Left renal pelvis (tissue), 4 donors: ENCODE measurements at places on chromosomes 13 and 19.

GRCh38 chr13:52070929-52071523, 46.5 kb downstream of the UTP14C start:
- no peak for DNase-seq

DNA sequence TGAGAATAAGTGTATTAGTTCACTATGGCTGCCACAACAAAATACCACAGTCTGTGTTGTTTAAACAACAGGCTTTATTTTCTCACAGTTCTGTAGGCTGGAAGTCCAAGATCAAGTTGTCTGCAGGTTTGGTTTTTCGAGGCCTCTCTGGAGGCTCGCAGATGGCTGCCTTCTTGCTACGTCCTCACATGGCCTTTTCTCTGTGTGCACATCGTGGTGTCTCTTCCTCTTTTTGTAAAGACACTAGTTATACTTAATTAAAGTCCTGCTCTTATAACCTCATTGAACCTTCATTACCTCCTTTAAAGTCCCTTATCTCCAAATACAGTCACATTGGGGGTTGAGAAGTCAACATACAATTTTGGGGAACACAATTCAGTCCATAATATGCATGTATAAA, 10.6 kb downstream of the CSNK1A1L start:
- DNase-seq = no peak

- no peak for DNase-seq
These were observed 18.4 kb downstream of the EPN1 start for GRCh38 chr19:55693336-55693974.

DNA sequence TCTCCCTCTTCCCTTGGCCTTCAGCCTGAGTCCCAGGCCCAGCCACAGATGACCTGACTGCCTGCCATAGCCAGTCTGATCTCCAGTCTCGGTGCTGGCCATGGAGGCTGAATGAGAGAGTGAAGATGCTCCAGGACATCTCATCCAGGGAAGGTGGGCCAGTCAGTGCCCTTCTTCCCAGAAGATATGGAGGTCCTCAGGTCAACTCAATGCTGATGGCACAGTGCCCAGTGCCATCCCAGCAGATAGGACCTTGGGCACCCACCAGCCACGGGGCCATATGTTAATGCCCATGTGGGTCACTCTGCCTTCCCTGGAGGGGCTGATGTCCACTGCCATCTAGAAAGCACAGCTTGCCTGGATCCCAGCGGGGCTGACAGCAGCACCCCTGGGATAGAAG, 7.2 kb downstream of the VSTM2B start:
- DNase-seq = no peak

DNA sequence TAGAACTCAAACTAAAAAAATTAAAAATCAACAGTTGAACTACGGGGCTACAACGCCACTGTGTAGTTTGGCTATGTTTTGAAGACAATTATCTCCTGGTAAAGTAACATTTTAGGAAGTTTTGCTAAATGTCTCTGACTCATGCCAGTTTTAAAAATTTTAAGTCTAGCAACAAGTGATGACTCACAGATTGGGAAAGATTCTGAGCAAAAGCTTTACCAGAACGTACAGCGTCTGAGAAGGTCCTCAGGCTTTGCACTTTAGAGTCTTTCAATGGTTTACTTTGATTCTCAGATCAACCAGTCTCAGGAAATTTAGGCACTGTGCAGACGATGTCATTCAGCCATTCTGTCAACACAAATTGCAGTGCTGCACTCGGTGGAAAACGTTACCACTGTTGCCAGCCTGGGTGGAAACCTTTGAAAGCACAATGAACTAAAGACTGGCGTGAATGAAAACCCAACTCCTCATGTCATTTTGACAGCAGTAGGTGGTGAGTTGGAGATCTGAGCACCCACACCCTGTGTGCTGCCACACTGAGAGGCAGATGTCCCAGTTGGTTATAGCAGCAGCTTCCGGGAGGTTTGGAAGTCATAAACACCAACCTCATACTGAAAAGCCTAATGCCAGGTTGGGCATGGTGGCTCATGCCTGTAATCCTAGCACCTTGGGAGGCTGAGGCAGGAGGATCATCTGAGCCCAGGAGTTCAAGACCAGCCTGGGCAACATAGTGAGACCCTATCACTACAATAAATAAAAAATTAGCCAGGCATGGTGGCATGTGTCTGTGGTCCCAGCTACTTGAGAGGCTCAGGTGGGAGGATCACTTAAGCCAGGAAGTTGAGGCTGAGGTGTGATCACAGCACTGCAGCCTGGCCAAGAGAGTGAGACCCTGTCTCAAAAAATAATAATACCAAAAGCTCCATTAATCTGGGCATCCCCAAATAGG, 6.3 kb upstream of the WTIP start:
- no peak for DNase-seq

GRCh38 chr19:12888006-12888603, 1.1 kb upstream of the KLF1 start:
- no peak for DNase-seq

GRCh38 chr13:41859565-41859964, 101.3 kb downstream of the VWA8 start:
- no peak for DNase-seq

DNA sequence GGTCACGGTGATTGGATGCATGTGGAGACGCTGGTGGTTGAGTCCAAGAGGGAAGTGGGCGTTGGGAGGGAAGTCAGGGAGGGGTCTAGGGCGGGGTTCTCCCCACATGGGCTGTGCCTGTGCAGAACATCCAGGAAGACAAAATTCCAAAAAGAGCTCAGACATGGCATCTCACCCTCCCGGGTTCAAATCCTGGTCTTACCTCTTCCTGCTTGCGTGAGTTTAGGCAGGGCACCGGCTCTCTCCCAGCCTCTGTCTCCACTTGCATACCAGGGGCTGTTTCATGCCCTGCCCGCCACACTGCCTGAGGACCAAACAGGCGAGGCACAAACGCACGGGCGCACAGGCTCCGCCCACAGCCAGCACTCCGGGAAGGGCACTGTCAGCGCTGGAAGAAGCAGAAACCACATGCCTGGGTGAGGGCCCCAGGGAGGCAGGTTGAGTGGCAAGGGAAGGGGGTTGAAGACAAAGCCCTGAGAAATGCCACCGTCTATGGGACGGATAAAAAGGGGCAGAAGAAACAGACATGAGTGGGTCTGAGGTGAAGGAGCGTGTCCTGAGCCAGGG, 123.6 kb upstream of the SOX1 start:
- no peak for DNase-seq

- no peak for DNase-seq
These were observed 201.4 kb downstream of the FOXO1 start for GRCh38 chr13:40465015-40465390.

- DNase-seq = no peak
These were observed 13.3 kb downstream of the ZNF560 start for GRCh38 chr19:9485140-9485539.

GRCh38 chr19:3119693-3120380, 16.0 kb upstream of the GNA15 start:
- DNase-seq = no peak

DNA sequence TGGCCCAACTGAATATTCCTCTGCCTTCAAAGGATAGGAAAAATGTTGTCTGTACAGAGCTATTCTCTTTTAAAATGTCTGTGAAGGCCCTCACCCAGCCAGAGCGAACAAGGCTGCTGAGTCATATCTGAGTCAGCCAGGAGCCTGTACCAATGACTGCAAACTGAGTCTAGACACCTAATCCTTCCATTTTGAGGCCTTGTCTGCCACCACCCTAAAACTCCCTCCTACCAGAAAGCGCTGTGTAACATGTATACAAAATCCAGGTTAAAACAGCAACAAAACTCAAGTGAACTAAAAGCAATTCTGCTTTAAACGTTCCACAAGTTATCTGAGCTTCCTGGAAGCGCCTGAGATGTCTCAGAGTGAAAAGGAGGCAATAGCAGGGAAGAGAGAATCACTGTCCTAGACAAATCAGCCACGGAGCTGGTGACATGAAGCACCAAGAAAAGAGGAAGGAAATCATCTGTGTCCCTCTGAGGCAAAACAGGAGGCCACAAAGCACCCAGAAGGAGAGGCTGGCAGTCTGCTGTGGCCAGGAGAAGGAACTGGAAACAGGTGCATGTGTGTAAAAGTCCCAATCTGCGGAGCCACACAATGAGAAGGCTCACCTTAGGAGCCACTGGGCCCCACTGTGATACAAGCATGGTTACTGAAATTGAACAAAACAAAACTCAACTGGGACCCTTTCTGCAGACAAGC, 10.2 kb downstream of the DHRS12 start:
- no peak for DNase-seq

DNA sequence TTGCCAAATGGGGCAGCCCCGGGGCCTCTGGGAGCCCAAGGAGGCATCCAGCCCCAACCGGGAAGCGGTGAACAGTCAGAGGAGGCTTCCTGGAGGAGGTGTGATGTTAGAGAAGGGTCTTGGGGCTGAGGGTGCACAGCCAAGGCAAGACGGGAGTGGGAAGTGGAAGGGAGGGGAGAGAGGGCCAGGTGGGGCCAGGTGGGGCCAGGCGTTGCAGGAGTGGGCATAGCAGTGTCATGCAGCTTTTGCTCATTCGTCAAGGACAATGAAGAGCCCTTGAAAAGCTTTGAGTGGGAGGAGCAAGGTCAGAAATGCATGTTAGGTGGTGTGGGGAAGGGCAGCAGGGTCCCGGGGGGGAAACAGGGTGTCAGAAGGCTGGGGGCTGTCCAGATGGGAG, 1.8 kb downstream of the FBN3 start:
- no peak for DNase-seq

GRCh38 chr19:33719366-33720154, 77.1 kb upstream of the KCTD15 start:
- no peak for DNase-seq

- no peak for DNase-seq
These were observed 10.3 kb upstream of the EEF2 start for GRCh38 chr19:3995607-3996006.

GRCh38 chr13:91375116-91375729, 23.2 kb upstream of the GPC5 start:
- DNase-seq = no peak

DNA sequence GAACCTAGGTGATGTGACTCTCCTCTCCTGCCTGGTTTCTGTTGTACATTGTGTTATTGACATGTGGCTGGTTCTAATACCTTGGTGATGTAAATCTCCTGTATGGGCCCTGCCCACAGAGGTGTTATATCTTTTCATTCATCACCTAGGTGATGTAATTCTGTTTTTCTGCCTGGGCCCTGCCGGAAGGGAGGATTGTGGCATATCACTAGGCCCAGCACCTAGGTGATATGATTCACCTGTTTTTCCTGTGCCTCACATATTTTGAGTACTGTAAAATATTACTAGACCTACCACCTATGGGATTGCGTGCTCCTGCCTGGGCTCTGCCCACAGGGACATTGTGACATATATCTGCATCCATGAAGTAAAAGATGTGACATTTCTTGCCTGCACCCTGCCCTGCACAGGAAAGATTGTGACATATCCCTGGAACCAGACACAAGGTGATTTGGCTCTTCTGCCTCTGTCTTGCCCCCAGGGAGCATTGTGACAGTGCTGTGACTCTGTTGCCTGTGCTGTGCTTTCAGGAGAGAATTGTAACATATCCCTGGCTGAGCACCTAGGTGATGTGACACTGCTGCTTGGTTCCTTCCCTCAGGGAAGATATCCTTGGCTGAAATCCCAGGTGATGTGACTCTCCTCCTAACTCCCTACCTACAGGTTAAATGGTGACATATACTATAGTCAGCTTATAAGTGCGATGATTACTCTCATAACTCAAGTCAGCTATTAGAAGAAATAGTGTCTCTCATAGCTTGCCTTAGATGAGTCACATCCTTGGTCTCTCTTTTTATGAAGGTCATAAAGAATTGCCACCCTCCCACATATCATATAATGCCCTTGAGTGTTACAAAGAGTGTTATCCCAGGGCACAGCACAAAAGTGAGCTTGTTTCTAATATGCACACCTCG, 13.3 kb upstream of the ZNF681 start:
- no peak for DNase-seq

- DNase-seq = no peak
These were observed 4.5 kb downstream of the LDLR start for GRCh38 chr19:11093689-11094238.

DNA sequence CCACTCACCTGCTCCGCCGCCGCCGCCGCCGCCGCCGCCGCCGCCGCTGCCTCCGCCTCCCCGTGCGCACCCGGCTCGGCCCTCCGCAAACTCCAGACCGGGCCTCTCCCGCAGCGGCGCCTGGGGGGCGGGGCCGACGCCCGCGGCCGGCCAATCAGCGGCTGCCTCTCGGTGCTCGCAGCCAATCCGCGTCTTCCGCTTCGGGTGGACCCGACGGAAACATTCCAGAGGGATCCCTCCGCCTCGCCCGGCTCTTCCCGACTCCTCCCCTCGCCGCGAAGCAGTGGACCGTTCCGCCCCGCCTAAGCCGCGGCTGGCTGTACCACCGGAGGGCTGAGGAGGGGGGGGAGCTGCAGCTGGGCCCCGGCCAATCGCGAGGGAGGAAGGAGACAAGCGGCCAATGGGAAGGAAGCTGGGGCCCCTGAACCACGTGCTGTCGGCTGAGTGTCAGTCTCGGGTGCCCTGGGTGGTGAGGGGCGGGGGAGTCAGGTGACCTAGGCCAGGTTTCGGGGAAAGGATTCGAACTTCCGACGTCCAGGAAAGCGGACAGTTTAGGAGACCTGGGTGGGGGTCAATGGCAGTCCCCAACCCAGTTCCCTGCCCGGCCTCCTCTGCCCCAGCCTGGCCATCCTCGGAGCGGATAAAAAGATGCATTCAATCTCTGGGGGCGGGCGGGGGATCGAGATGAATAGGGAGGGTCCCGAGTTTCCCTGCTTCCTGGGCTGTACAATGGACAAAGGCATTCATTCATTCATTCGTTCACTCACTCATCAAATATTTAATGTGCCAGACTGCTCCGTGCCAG, at the start of gene GIPC1:
Gene GIPC1 (minus strand): TSS at position 99 of the 805 bp plus-strand sequence. CDS start 13,151 bp downstream, outside the sequence.
- peak; percentile 97 for DNase-seq

GRCh38 chr19:52170304-52170703, 1.1 kb downstream of the ZNF836 start:
- DNase-seq = no peak

GRCh38 chr19:18117364-18117691, 19.8 kb downstream of the MAST3 start:
- DNase-seq = no peak

- no peak for DNase-seq
These were observed 2.5 kb downstream of the FOXA3 start for GRCh38 chr19:45866400-45867176.

- DNase-seq = no peak
These were observed 14.6 kb downstream of the NLRP8 start for GRCh38 chr19:55962186-55962585.

DNA sequence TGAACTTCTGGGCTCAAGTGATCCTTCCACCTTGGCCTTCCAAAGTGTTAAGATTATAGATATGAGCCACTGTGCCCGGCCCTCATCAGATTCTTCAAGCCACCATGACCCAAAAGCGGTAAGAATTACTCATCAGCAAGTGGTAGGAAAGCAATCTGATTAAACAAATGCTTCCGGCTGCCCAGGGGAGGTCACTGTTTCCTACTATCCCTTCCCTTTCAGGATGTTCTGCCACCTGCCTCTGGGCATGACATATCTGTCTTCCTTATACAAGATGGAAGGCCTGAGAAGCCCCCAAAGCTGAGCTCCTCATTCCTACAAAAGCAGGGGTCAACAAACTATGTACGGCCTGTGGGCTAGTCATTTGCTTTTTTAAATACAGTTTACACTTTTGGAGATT, 7.0 kb downstream of the ABHD8 start:
- DNase-seq = no peak

- no peak for DNase-seq
These were observed 80.3 kb upstream of the MRI1 start for GRCh38 chr19:13684021-13684420.

- DNase-seq = no peak
These were observed 5.6 kb upstream of the ZNF607 start for GRCh38 chr19:37725181-37725580.
